Aorta (tissue), 5 donors: ENCODE measurements at places on chromosomes 7 and 10.

- H3K36me3 ChIP-seq = no peaks in the 10 kb centered on the region
- H3K27me3 ChIP-seq = no peaks in the 10 kb centered on the region
- peak; percentile 46 for DNase-seq
- H3K4me3 ChIP-seq = no peak overlapping the region
Observed at GRCh38 chr10:46527241-46527811, 29.1 kb downstream of the GPRIN2 start.

GRCh38 chr10:62475551-62475950 is 101.4 kb downstream of the ZNF365 start:
- H3K4me1 ChIP-seq = no peaks in the 10 kb centered on the region
- no peaks in the 10 kb centered on the region for H3K36me3 ChIP-seq
- H3K27ac ChIP-seq = no peak overlapping the region
- H3K4me3 ChIP-seq = no peak overlapping the region
- DNase-seq = no peak
- no peaks in the 10 kb centered on the region for H3K27me3 ChIP-seq

GRCh38 chr10:44935201-44935965 is 24.2 kb upstream of the RASSF4 start:
- no peaks in the 10 kb centered on the region for H3K27me3 ChIP-seq
- DNase-seq = peak; percentile 77
- H3K36me3 ChIP-seq = no peaks in the 10 kb centered on the region
- H3K4me3 ChIP-seq = no peak overlapping the region
- H3K4me1 ChIP-seq = peaks cover 3% of the 10 kb centered on the region

DNA sequence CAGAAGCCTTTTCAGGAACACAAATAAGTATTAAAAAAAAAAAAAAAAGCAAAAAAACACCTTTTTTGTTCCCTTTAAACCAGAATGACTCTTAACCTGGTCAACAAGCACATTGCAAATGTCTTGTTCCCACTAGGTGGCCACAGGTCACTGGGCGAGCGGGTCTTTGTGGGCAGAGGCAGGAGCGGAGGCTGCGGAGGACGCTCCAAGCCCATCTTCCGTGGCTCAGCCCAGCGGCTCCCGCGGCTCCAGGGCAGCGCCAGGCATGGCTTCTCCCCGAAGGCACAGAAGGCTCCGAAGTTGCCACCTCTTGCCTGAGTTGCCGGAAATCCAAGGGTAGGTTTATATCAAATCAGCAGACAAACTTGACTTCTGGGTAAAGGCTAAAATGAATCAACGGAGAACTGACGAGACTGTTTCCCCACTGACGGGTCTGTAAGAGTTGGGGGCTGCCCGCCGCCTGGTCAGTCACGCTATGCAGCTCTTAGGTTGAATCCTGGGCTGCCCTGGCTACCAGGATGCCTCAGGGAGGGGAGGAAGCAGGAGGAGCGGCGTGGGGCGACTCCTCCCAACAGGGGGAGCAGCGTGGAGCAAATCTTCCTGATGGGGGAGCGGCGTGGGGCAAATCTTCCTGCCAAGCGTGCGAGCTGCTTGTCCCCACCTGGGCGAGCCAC is 144.5 kb downstream of the PTPRN2 start:
- no peaks in the 10 kb centered on the region for H3K27me3 ChIP-seq
- no peaks in the 10 kb centered on the region for H3K36me3 ChIP-seq
- H3K4me3 ChIP-seq = no peak overlapping the region
- no peak for DNase-seq
- H3K27ac ChIP-seq = no peak overlapping the region

DNA sequence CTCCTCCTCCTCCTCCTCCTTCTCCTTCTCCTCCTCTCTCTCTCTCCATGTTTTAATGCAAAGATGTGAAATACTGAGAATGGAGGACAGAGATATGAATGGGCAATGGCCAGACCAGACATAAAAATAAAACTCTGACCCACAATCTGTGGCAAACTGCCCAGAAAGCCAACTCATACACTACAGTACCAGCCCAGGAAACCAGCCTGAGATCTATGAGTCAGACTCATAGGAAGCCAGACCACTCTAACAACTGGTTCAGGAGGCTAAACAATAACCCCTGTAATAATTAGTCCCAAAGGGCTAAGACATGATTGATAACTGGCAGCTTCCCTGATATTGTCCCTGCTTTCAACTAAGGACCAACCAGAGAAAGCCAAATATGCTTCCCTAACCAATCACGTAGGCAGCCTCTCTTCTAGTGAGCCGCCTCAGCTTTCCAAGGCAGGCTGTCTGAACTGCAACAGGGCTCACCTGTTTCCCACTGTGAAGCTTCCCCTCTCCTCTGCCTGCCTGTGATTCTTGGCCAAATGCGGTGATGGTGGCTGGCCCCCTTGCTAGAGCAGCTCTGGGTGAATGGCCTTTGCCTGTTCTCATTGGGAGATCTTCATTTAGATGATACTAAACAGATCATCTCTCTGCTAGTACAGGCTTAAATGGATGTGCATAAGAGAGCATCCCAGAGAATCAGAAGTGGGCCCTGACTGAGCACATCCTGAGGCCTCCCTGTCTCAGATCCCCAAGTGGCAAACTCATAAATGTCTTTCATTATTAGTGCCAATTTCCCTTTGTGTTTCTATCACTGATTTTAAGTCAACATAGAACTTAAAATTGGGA is 817.6 kb downstream of the TNS3 start:
- H3K4me1 ChIP-seq = peaks cover 7% of the 10 kb centered on the region
- H3K4me3 ChIP-seq = no peak overlapping the region
- peak overlapping the region; percentile 68 for H3K27ac ChIP-seq
- no peaks in the 10 kb centered on the region for H3K27me3 ChIP-seq
- DNase-seq = no peak
- no peaks in the 10 kb centered on the region for H3K36me3 ChIP-seq

DNA sequence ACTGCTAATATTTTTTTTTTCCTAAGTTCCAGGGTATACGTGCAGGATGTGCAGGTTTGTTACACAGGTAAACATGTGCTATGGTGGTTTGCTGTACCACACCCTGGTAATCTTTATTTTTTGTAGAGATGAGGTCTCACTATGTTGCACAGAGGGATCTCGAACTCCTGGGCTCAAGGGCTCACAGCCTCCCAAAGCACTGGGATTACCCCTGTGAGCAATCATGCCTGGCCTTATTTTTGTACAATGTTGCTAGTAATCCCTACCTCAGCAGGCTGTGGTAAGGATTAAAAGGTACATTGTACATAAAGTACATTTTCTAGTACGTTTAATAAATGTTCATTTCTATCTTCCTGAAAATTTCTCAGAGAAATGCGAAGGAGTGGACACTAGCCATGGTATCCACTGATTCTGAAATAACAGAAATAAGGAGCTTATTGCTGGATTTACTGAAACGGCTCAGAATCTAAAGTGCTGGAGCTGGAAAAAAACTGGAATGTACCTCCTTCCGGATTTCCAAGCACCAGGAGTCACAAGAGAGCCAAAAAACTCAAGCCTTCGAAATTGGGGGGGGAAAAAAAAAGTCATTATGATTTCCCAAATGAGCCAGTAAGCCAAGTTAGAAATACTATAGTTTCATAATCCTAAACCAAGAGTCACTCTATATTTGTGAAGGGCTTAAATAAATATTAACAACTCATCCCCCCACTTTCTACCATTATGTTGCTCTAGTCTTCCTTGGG is 69.6 kb downstream of the NT5C2 start:
- H3K27me3 ChIP-seq = no peaks in the 10 kb centered on the region
- H3K4me1 ChIP-seq = peaks cover 15% of the 10 kb centered on the region
- peak overlapping the region; percentile 18 for H3K4me3 ChIP-seq
- no peak for DNase-seq
- H3K27ac ChIP-seq = peak overlapping the region; percentile 67

DNA sequence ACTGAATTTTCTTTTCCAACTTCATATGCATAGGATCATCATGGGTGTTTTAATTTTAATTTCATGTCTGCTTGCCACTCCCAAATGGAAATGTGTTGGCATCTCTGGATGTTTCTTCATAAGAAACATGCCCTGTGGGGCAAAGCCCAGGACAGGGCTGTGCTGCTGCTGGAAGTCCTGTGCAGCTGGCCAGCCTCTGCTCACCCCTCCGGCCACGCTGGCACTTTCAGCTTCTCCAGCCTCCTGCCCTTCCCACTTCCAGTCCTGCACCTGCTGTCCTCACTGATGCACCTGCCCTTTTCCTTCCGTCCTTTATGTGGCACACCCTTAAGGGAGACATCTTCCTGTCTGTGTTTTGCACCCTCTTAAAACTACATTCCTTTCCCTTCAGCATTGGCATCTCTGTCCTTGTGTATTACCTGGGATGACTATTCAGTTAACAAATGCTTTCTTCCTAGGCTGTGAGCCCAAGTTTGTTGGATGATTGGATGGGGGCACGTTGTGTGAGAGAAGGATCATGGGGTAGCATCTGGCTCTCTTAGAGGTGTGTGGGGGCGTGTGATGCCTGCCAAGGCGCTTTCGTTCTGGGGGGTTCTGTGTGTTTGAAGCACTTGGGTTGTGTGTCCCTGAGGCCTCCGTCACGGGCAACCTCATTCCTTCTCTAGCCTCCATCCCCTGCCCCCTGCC is 56.8 kb downstream of the TCF7L2 start:
- no peaks in the 10 kb centered on the region for H3K27me3 ChIP-seq
- no peaks in the 10 kb centered on the region for H3K36me3 ChIP-seq
- no peak overlapping the region for H3K4me3 ChIP-seq
- peak overlapping the region; percentile 52 for H3K27ac ChIP-seq
- DNase-seq = no peak

GRCh38 chr7:2728316-2729030 is 40.5 kb downstream of the AMZ1 start:
- no peaks in the 10 kb centered on the region for H3K27me3 ChIP-seq
- H3K36me3 ChIP-seq = no peaks in the 10 kb centered on the region
- no peaks in the 10 kb centered on the region for H3K4me1 ChIP-seq
